ENCODE measurements at places on chromosomes 2 and 18.

GRCh38 chr2:56099963-56100362, 83.8 kb upstream of the CCDC85A start:
- DNase-seq: no peak

DNA sequence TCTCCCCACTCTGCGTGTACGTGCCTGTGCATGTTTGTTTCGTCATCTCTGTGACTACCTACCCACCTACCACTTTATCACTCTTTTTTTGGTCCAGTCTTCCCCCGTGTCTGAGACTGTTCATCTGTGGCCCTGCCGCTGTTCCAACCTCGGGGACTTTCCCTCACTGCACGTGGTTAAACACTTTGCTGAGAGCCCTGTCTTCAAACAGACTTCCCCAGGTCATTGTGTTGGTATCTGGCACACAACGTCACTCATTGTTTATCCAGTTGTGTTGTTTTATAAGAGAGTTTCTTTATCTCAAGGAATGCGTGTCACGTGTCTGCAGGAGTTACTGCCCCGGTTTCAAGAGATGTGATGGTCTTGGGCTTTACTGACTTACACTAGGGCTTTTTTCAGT, 262.0 kb upstream of the RASGRP3 start:
- peak; percentile 61 for DNase-seq

DNA sequence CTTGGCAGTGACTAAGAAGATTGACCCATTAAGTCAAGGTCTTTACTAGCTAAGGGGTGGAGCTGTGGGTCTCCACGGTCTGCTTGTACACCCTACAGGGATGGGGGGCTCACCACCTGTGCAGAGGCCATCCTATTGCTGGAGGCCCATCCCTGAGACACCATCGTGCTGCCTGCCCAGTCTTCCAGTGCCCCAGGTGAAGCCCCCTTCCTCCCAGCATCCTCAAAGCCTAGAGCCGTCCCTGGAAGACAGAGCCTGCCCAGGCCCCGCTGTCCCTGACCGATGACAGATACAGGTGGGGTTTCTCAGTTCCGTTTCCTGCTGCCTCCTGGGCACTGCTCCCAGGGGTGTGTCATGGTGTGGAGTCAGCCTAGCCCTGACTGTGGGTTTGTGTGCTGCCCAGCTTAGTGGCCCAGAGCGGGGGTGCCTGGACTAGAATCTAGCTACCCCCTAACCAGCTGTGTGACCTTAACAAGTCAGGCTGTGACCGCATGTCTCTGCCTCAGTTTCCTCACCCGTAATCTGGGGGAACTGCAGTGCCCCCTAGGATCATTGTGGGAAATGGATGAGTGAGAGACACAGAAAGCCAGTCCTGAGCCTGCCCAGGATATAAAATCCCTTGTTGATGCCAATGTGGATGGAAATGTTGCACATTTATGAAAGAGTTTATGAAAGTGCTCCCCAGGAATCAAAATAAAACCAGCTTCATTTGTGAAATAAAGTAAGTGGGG, 2.0 kb downstream of the OTOS start:
- peak; percentile 42 for DNase-seq

DNA sequence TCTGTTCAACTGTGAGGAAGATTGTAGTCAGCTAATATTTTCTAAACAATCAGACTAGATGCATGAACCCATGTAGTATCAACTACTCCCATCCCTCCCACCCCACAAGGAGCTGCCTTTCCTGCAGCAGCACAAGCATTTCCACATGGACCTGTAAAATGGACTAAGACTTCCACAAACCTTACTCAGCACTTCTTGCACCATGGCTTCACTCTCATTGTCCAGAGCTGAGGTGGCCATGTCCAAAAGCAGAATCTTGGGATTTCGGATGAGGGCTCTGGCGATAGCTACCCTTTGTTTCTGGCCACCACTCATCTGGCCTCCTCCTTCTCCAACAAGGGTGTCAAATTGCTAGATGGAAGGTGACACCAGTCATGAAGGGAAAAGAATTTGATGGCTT, 61.3 kb downstream of the ABCB11 start:
- no peak for DNase-seq

GRCh38 chr2:181378491-181378890, 78.7 kb upstream of the ITGA4 start:
- DNase-seq: no peak

GRCh38 chr2:123035541-123035940, 989.5 kb upstream of the CNTNAP5 start:
- DNase-seq: no peak

DNA sequence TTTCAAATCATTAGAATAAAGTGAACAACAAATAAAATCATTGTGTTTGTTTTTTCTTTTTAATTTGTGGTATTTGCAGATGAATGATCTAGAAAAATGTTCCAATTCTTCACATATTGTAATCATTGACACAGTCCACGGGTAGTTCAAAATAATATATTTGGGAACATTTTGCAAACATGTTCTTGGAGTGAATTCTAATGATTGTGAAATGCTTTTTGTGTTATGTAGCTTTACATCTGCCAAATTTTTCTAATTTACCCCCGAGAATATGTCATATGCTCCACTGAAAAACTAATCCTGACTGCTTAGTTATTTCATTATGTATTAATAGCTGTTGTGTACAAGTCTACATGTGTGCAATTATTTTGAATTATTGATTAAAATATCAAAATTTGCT, 1468.4 kb upstream of the NXPH2 start:
- DNase-seq: no peak

DNA sequence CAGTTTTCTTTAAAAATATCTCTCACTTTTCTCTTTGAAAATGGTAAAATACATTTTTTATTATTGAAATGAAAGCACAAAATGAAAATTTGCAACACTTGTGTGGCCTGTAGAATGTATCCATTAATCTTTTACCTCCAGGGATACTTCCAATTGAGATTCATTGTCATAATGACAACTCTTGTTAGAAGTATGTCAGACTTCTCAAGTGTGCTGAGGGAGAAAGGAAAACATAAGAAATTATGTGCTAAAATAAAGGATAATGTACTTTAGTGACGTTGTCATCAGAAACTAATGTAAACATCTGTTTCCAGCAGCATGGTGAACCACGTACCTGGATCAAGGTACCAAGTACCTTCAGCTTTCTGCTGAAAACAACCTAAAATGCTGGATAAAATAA, 195.8 kb upstream of the STON1 start:
- DNase-seq: no peak

DNA sequence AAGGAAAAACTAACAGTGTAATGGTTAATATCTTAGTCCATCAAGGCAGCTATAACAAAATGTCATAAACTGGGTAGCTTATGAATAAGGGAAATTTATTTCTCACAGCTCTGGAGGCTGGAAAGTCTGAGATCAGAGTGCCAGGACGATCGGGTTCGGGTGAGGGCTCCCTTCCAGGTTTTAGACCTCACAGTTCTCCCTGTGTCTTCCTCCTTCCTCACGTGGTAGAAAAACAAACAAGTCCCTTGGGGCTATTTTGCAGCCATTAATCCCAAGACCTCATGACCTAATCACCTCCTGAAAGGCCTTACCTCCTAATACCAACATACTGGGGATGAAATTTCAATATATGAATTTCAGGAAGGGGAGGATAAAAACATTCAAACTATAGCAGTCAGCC, 455.9 kb downstream of the CNTNAP5 start:
- no peak for DNase-seq

DNA sequence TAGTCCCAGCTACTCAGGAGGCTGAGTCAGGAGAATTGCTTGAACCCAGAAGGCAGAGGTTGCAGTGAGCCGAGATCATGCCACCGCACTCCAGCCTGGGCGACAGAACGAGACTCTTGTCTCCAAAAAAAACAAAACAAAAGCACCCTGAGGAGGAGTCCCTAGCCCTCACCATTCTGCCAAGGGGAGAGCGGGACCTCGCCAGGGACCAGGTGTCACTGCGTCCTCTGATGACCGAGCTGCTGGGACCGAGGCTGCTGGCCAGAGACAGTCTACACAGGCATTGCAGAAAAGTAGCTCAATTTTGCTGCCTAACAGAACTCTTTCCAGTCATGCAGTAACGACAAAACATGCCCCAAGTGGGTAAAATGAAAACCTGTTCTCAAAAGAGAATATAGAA, 18.4 kb downstream of the NCK2 start:
- DNase-seq: no peak

Data from Daoy (cell line).